NCI-H2081 treated with DMSO at 0.1 percent for 48 hours (cell line): ENCODE measurements at places on chromosomes 2 and 18.
A peak's percentile ranks its signal among the peaks of the same experiment; 100 is the strongest.

DNA sequence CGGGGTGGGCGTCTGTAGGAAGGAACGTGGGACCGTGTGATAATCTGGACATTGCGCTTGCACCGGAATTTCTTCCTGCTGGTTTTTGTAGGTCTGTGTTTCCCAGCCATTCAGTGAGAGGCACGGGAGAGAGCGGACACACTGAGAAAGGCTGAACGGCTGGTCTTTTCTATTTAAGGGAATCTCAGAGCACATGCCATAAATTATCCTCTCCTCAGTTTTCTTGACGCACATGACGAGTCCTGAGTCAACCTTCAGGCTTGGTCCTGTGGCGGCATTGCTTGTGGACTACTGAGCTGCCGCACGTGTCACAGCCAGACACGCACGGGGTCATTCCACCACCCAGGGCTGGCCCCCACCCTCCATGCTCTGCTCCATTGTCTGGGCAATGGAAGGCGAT is 519.3 kb upstream of the ID2 start:
- no peak for DNase-seq

- peak; percentile 56 for DNase-seq
Observed at GRCh38 chr2:204145263-204145751, 208.7 kb downstream of the ICOS start.

DNA sequence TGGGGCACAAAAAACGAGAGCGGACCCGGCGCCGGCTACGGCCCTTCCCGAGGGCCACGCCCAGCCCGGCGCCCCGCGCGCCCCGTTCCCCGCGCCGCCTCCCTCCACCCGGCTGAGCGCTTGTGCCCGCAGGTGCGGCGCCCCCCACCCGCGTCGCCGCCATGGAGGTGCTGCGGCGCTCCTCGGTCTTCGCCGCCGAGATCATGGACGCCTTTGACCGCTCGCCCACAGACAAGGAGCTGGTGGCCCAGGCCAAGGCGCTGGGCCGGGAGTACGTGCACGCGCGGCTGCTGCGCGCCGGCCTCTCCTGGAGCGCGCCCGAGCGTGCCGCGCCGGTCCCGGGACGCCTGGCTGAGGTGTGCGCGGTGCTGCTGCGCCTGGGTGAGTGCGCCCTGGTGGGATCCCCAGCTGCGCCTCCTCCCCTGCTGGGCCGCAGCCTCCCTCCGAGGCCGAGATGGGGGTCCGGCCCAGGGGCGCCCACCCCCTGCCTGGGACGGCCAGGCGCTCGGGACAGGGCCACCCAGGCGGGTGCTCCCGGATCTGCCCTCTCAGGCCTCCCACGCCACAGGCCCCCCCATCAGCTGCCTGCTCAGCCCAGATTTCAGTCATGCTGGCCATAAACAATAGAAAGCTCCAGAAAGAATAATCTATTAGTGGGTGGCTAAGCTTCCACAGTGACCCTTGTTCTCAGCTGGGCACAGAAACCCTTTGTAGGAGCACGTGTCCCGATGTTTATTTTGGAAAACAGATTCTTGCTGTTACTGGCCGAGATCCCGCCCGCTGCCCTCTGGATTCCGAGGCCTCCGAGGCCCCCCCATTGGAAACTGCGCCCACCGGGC is 997 bp downstream of the BOK start:
- no peak for DNase-seq

DNA sequence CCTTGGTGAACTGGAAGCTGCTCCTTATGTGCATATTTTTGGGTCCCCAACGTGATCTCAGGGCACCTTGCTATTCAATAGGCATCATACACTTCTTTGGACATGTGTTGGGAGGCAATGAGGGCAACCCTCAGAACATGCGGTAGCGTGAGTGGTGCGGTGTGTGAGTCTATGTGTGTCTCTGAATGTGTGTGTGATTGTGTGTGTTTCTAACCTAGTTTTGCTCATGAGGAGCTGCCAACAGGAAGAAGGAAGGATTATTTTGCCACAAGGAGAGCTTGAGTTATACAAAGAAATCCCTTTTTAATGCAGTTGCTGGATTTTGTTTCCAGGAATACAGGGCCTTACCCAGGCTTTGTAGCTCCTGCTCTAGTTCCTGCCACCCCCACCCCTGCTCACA is 75.8 kb upstream of the ITGA6 start:
- no peak for DNase-seq
